ENCODE measurements at places on chromosomes 3 and 15.

- no peak for DNase-seq
These were observed 40.0 kb downstream of the ATP2C1 start for GRCh38 chr3:130933801-130934345.

- DNase-seq: no peak
These were observed 14.9 kb upstream of the STX19 start for GRCh38 chr3:94043285-94043684.

DNA sequence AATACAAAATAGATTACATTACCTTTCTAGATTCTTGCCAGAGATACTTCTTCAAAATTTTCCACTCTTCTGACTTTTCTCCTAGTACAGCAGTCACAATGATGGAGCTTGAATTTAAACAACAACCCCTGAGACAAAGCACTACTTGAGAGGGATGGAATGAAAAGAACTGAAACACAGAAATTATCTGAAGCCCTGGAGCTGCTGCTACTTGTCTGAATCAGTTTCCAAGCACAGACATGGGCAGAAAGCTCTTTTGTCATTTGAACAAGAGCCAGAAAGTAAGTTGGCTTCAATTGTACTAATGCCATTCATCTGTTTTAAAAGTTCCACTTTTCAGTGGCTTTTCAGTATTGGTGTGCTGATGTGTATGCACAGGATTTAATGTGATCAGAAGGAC is 718.5 kb upstream of the ARPP21 start:
- no peak for DNase-seq

DNA sequence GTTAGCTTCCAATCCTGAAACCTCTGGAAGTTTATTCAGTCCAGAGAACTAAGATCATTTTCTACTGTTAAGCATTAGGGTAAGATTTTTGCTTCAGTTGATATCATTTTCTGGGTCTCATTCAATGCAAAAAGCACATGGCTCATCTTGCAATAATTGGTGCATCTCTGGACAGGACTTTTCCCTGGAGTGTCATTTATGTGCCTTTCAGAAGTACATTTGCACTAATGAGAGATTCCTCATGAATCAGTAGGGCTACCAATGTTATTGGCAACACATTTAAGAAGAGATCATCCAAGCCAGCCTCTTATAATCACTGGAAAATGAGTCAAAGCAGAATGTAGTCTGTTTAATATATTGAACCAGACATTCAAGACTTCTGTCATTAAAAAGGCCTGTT is 224.2 kb upstream of the CHRNA7 start:
- no peak for DNase-seq

DNA sequence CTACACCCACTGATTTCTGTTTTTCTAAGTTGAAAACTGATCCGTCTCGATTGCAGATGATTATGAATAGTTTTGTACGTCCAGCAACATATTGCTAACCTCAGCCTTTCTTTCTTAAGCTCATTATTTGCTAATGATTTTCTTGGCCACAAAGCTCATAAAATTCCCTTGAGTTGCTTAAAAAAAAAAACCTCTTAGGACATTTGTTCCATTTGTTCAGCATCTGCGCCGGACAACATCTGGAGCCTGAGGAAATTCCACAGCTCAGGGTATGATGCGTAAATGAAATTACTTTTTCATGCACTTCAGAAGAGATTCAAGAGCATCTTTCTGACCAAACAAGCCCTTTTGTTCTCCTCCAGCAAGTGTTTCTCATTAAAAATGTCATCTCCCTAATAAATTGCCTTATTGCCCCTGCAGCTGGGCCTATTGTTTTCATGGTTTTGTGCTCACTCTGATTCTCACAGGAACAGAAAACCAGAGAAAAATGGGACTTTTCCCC is 249.1 kb upstream of the MCTP2 start:
- no peak for DNase-seq

- DNase-seq: no peak
These were observed 82.6 kb upstream of the TRIM42 start for GRCh38 chr3:140595295-140595694.
